DND-41 (cell line): ENCODE measurements at places on chromosomes 4 and X.

GRCh38 chr4:77579406-77580076, 26.1 kb upstream of the CXCL13 start:
- no peak for DNase-seq

- no peak for DNase-seq
Observed at GRCh38 chr4:27973056-27973455, 1112.4 kb downstream of the STIM2 start.

DNA sequence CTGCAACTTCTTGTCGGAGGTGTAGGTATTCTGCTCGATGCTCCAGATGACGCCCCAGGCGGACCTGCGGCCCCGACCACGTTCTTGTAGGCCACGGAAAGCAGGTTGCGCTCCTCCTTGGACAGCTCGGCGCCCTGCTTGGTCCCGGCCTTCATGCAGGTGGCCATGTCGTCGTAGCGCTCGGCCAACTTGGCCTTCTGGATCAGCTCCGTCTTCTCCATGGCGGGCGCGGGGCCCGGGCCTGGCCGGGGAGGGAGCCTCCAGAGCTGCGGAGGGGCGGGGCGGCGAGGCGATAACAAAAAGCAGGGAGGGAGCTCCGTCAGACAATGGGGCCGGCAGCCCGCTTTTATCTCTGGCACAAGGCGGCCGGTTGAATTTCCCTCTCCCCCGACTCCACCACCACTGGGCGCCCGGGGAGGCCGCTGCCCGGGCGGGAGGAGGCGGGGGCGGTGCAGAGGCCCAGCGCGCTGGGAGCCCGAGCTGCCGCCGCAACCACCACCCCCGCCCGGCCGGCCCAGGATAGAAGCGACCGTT, 28.3 kb upstream of the DRP2 start:
- no peak for DNase-seq

DNA sequence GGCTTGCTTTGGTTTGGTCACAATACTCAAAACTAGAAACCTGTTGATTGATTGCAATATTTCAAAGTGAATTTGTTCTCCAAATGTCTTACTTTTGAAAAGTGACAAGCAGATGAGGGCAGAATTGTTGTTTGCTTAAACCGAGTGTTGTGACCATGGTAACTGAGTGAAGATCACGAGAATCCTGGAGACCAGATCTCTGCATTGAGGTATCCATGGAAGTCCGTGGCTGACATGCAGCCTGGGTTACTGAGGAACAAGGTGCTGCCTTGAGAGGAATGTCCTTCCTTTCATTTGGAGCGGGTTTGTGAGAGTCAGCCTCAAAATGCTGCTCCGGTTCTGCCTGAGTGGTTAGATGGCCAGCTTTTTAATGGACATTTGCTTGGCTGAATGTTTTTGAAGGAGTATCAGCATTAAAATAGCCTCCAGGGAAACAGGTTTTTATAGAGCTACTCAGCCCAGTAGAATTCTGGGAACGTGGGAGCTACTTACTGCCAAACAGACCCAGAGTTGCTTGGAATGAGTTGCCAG, 31.3 kb downstream of the NYX start:
- no peak for DNase-seq

GRCh38 chr4:159983082-159983481, 880.2 kb downstream of the RAPGEF2 start:
- no peak for DNase-seq

GRCh38 chrX:96907516-96908272, 24.0 kb downstream of the RPA4 start:
- no peak for DNase-seq

- peak; percentile 77 for DNase-seq
Observed at GRCh38 chr4:83217721-83218522, 66.7 kb downstream of the COQ2 start.

- DNase-seq, result no peak
Observed at GRCh38 chrX:72663737-72664136, 50.4 kb downstream of the PHKA1 start.

DNA sequence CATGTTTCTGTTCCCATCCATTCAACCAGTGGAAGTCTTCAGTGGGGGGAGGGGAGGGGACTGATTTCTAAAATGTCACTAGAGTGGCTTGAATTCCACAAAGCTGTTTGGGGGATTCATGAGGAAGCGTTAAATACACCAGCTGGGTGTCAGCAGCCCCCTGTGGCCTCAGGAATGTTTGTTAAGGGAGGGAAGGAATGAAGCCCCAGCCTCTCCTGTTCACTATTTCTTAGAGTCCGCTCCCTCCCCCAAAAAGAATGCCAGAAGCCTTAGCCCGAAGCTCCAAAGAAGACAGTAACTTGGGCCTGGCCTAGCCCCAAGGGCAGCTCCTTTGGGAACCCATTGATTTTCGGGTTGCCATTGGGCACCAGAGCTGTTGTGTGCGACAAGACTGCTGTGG, 3.3 kb downstream of the SHROOM2 start:
- no peak for DNase-seq

DNA sequence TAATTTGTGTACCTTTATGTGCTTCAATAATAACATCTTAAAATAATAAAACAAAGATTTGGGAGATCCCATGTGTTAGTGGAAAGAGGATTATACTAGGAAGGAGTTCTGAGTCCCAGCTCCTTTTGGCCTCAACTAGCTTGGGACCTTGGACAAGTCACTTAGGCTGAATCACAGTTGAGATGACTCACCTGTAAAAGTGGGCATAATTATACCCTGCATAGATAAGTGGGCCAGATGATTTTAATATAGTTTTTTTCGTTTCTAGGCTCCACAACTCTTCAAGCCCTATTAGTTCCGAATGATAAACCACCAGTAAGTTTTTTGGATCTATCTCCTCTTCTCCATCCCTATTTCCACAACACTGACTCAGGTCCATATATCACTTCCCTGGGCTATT, 131.8 kb downstream of the ENOX2 start:
- no peak for DNase-seq

GRCh38 chrX:19804151-19804550, 83.2 kb downstream of the SH3KBP1 start:
- no peak for DNase-seq

DNA sequence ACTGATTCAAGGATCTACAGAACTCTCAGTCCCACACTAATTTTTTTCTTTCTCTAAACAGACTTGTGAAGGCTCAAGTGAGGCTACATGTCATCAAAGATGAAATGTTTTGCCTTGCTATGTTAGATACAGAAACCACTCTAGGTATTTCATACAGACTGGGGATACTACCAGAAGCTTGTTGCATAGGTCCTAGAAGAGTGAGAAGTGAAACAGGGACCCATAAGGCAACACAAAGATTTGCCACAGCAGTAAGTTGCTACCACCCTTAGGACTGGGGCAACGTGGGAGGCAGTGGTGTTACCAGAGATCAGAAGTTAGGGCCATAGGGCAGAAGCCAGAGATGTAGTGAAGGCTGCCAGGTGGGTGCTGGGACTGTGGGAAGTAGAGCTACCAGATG, 50.7 kb upstream of the MID1IP1 start:
- DNase-seq, result no peak

- DNase-seq, result no peak
Observed at GRCh38 chrX:20434986-20435385, 168.3 kb upstream of the RPS6KA3 start.
